ENCODE measurements at places on chromosomes 13 and 19.

DNA sequence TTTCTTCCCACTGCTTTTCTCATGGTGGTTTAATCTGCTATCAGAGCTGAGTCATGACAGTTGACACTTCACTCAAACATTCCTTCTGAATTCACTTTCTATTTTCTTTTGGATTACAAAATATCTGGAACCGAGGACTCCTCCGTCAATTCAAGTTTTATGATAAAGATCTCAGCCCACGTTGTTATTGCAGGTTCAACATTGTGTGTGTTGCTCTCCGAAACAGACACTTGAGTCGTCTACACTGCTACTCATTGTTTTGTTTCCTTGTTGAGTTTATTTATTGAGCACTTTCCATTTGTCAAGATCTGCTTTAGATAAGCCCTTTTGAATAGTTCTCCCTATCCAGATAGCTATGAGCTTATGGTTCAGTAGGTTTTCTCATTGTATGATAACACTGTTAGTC is 636.1 kb upstream of the GPC6 start:
- DNase-seq: no peak

DNA sequence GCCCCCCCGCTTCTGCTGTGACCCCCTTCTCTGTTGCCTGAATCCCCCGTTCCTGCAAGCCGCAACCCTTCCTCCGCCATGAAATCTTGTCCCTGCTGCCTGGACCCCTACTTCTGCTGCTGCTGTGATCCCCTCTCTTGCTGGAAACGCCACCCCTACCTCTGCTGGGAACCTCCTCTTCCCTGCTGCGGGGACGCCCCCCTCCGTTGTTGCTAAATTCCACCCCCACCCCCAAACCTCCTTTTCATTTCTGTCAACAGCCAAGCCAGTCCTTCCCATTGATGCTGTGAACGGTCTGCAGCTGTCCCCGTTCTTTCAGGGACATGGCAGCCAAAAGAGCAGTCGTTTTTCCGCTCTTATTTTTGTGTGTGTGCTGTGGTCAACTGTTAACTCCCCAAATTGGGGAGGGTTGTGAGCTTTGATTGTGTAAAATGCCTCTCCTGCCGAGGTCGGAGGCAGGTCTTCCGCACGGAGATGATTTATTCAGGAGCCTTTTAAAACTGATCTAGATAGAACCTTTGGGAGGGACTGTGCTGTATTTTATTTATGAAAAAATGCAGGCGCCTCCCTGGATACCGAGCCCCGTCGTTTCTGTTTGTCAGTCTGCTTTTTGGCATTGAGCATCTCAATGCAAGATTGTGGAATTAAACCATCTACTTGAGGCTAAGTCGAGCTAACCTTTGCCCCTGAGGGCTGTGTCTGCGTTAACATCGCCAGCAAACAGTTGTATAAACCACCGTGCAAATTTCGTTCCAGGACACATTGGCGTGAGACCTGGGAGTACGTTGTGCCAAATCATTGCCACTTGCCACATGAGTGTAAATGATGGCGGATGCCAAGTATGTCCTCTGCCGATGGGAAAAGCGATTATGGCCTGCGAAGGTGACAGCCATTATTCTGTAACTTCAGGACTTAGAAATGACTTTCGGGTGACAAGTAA is 27.9 kb upstream of the NDUFS7 start:
- DNase-seq: peak; percentile 48

DNA sequence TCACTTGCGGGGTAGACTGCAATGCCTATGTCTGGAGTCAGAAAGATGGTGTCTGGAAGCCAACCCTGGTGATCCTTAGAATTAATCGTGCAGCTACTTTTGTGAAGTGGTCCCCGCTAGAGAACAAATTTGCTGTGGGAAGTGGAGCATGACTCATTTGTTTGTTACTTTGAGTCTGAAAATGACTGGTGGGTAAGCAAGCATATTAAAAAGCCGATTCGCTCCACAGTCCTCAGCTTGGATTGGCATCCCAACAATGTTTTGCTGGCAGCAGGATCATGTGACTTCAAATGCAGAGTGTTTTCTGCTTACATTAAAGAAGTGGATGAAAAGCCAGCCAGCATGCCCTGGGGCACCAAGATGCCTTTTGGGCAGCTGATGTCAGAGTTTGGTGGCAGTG is 9.5 kb upstream of the ERVV-1 start:
- DNase-seq: peak; percentile 46

DNA sequence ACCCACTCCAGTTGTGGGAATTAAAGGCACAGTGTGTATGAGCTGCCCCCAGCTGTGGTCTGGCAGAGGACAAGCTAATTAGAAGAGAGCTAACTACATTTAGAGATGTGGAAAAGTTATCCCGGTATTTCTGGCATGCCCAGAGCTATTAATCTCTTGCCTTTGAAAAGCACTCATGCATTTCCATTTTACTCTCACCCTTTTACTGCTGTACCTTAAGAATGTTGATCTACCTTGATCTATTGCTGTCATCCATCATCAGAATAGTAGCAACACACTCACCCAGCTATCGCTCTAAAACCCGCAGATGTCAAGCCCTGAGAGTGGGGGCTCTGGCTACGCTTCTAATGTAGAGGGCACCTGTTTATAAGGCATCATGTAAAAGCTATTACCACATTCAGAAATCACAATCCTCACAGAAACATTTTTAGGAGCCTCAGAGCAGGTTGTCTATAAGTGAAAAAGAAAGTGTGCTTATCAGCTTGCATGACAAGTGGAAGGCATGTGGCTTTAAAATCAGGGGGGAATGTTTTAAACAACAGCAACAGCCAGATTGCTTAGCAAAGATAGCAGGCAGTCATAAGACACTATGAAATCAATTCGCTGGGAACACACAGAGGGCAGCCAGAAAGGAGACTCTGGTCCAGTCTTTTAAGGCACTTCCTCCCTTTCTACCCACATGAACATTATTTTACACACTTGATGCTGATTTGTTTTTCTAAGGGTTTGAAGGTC is 224.2 kb upstream of the IRS2 start:
- DNase-seq: no peak

Data from kidney (tissue), 22 donors.